ENCODE measurements at places on chromosomes 12 and 14. TPM values are rescaled to one million over a fixed set of nuclear protein-coding genes. Genes with fewer than 3 reads are reported as not detected.

- peaks cover 2% of the 10 kb centered on the region for H3K36me3 ChIP-seq
- peak overlapping the region; percentile 96 for H3K4me3 ChIP-seq
- no peak overlapping the region for H3K27ac ChIP-seq
- DNase-seq, result peak; percentile 13
Observed at GRCh38 chr12:67069451-67070306, 199.5 kb upstream of the CAND1 start.

DNA sequence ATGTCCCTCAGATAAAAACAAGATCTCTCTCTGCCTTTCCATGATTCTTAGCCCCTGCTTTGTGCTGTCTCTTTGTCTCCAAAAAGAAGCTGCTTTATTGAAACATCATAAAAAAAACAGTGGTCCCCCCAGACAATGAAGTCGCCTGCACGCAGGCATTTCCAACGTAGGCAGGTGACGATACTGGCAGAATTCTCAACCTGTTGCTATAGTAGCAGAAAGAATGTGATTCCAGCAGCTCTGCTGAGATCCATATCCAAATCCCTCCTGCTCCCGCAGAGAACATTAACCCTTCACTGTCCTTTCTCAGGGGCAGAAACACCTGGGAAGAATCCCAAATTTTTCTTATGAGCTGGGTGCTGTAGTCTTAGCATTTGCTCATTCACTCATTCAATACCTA is 84.8 kb downstream of the STON2 start:
- H3K4me1 ChIP-seq, result no peaks in the 10 kb centered on the region
- no peak for DNase-seq
- no peaks in the 10 kb centered on the region for H3K36me3 ChIP-seq
- H3K27me3 ChIP-seq, result peaks cover 35% of the 10 kb centered on the region

GRCh38 chr12:62772416-62772955 is 162.5 kb downstream of the PPM1H start:
- H3K4me1 ChIP-seq, result no peaks in the 10 kb centered on the region
- H3K36me3 ChIP-seq, result no peaks in the 10 kb centered on the region
- H3K27me3 ChIP-seq, result no peaks in the 10 kb centered on the region
- H3K27ac ChIP-seq, result peak overlapping the region; percentile 3
- no peak for DNase-seq

GRCh38 chr12:2639020-2639298 is 155.8 kb upstream of the FKBP4 start:
- no peak overlapping the region for H3K27ac ChIP-seq
- peaks cover 74% of the 10 kb centered on the region for H3K27me3 ChIP-seq
- H3K4me3 ChIP-seq, result no peak overlapping the region
- H3K4me1 ChIP-seq, result peaks cover 16% of the 10 kb centered on the region
- peaks cover 10% of the 10 kb centered on the region for H3K36me3 ChIP-seq

GRCh38 chr12:123271001-123271668 is 521 bp downstream of the CDK2AP1 start:
- no peaks in the 10 kb centered on the region for H3K27me3 ChIP-seq
- no peak overlapping the region for H3K4me3 ChIP-seq
- H3K4me1 ChIP-seq, result peaks cover 7% of the 10 kb centered on the region
- no peaks in the 10 kb centered on the region for H3K36me3 ChIP-seq

- H3K4me1 ChIP-seq, result no peaks in the 10 kb centered on the region
- no peaks in the 10 kb centered on the region for H3K27me3 ChIP-seq
- no peaks in the 10 kb centered on the region for H3K36me3 ChIP-seq
- no peak overlapping the region for H3K27ac ChIP-seq
- no peak for DNase-seq
Observed at GRCh38 chr12:32379213-32379612, 20.1 kb upstream of the FGD4 start.

DNA sequence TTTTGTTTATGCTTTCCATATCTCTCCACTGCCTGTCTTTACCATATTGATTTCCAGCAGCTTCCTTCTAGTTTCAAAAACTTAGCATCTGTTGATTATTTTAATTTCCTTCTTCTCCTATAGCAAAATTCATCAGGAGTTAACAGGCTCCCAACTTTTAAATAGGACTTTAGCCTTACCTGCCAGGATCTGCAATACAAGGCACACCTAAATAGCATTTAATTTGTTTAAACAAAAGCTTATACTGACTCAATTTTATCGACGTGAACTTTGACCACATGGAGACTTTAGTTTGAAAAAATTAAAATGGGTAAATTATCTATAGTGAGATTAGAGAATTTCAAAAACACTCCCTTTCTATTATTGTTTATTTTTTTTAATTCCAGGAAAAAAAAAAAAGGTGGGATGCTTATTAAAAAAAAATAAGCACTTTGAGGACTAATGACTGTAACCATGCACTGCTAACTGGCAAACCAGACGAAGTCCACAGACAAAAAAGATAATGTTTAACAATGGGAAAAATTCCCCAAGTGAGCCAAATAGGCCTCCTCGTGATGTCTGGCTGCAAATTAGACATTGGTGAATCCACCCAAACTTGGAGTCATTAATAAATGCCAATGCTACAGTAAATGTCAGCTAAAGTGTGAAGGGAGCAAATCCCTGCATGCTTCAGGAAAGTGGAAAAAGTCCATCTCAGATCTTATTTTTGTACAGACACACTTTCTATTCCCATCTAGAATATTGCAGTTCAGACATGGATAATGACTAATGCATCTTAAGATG is 40.7 kb downstream of the RMST start:
- no peaks in the 10 kb centered on the region for H3K36me3 ChIP-seq
- DNase-seq, result no peak
- no peak overlapping the region for H3K4me3 ChIP-seq
- peaks cover 7% of the 10 kb centered on the region for H3K27me3 ChIP-seq
- no peaks in the 10 kb centered on the region for H3K4me1 ChIP-seq

DNA sequence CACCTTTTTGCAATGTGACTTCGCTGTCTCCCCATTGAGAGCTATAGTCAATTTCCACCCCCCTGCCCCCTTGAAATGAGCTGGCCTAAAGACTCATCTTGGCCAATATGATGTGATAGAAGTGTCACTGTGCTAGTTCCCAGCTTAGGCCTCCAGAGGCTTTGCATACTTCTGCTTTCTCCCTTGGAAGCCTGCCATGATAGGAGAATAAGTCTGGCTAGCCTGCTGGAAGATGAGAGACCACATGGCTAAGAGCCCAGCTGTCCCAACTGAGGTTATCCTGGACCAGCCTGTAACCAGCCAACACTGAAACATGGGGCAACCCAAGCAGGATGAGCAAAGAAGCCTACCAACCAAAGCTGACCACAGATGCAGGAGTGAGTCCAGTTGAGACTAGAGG is 196.9 kb downstream of the GRIN2B start:
- no peaks in the 10 kb centered on the region for H3K36me3 ChIP-seq
- no peak overlapping the region for H3K4me3 ChIP-seq
- H3K4me1 ChIP-seq, result no peaks in the 10 kb centered on the region
- no peak overlapping the region for H3K27ac ChIP-seq
- no peak for DNase-seq
- H3K27me3 ChIP-seq, result peaks cover 13% of the 10 kb centered on the region

DNA sequence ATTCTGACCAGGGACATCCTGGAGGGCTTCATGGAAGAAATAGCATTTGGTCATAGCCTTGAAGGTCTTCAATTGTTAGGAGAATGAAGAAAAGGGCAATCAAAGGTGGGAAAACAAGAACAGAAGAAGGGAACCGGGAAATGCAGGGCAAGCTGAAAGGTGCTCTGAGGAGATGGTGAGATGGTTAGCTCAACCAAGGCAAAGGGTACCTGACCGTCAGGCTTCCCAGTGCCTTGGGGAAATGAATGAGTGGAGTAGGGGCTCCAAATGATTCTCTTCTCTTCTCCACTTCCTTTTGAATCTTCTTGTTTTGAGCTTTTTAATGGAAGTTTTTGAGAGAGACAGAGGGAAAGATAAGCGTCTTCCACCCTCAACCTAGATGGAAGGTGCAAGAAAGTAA is 155.6 kb upstream of the PWP1 start:
- H3K27me3 ChIP-seq, result no peaks in the 10 kb centered on the region
- H3K36me3 ChIP-seq, result no peaks in the 10 kb centered on the region
- H3K4me3 ChIP-seq, result no peak overlapping the region

- H3K4me3 ChIP-seq, result no peak overlapping the region
- H3K36me3 ChIP-seq, result peaks cover 7% of the 10 kb centered on the region
- DNase-seq, result no peak
- peak overlapping the region; percentile 94 for H3K27ac ChIP-seq
- H3K4me1 ChIP-seq, result peaks cover 62% of the 10 kb centered on the region
Observed at GRCh38 chr14:75531660-75532317, 9.5 kb downstream of the BATF start.

DNA sequence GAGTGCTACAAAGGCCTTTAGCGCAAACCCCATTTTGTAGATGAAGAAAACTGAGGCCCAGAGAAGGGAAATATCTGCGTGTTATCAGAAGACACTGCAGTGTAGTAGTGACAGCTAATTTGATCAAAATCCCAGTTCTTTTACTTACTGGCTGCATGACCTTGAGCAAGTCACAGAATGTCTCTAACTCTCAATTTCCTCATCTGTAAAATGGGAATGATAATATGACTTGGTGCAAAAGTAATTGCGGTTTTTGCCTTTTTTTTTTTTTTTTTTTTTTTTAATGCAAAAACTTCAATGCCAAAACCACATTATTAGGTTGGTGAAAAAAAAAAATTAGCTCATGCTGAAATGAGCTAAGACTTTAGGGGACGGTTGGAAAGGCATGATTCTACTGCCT is 69.7 kb downstream of the C12orf75 start:
- no peaks in the 10 kb centered on the region for H3K36me3 ChIP-seq
- no peak overlapping the region for H3K4me3 ChIP-seq
- no peaks in the 10 kb centered on the region for H3K27me3 ChIP-seq
- H3K27ac ChIP-seq, result no peak overlapping the region

TMEM30B gene
- 3.5 TPM for total RNA-seq

SLC6A13 gene
- 0.72 TPM for total RNA-seq

TAC3 gene
- total RNA-seq, result not detected

CCDC38 gene
- total RNA-seq, result 0.10 TPM

DAO gene
- not detected for total RNA-seq
